H9 (cell line): ENCODE measurements at places on chromosomes 3 and 15.

DNA sequence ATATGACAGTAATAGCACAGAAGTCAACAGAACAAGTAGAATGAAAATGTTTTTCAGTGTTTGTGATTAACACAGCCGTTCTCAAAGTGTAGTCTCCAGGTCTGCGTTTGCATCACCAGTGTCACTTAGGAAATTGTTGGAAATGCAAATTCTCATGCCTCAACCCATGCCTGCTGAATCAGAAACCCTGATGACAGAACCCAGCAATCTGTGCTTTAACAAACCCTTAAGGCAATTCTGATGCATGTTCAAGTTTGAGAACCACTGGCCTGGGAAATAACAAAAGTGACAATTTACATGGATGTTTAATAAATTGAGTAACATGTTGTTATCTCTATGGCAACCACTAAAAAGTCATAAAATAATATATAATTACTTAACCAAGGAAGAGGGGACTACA is 103.1 kb upstream of the ATP11B start:
- DNase-seq: no peak

DNA sequence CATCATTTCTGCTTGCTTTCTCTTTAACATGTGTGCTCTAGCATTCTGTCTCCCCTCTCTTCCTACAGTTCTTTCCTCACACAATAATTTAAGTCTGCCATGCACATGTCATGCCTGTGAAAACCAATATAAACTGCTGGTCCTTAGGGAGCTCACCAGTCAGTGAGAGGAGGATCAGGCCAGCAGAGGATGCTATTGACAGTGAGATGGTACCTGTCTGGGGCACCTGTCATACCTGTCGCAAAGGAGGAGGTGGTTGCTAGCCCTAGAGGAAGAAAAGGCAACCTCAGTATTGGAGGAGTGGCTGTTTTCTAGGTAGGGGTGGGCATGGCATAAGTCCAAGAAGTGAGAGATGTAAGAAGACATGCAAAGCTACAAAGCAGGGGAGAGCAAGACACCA is 194.6 kb downstream of the GABRG3 start:
- DNase-seq: no peak

- no peak for DNase-seq
Measured at GRCh38 chr3:38101811-38102443, 35.0 kb downstream of the ACAA1 start.

DNA sequence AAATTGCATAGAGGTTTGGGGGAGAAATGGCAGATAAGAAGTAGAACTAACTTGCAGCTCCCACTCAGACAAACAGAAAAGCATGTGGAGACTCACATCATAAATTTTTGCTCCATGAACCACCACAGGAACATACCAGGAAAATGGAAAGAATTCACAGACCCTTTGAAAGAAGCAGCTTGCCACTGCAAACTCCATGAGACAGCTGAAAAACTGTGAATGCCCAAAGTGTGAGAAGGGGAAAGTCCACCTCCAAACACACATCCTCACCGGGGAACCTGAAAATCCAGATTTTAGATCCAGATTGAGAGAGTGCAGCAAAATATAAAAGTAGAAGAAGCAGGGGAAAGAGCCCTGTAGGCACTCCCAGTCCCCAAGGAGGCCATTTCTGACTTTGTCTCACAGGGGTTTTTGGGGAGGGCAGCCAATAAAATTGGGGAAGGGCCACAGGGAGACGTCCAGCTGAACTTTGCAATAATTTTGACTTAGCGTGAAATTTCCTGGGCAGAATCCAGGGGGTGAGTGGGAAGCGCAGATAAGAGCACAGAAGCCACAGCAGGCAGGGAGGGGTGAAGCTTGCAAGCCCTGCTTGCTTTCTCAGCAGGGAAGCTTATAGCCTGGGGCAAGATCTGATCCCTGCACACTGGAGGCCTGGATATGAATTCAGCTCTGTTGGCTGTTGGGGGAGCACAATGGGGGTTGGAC is 183.4 kb upstream of the UBE2E2 start:
- DNase-seq: no peak

- DNase-seq: no peak
Measured at GRCh38 chr15:36080759-36081158, 498.7 kb upstream of the CDIN1 start.

DNA sequence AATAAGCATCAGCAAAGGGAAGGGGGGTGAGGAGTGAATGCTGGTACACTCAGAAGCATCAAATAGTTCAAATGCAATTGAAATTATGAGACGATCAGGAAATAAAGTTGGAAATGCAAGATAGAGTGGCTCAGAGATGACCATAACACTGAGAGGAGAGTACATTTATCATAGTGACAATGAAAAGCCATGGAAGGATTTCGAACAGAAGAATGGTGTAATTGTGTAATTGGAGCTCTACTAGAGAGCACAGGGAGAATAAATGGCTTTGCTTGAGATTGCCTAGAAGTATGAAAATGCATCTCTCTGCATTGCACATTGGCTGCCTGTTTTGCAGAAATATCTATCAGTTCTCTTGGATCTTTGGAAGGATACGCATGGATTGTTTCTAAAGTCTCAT is 163.3 kb downstream of the TP63 start:
- DNase-seq: no peak

DNA sequence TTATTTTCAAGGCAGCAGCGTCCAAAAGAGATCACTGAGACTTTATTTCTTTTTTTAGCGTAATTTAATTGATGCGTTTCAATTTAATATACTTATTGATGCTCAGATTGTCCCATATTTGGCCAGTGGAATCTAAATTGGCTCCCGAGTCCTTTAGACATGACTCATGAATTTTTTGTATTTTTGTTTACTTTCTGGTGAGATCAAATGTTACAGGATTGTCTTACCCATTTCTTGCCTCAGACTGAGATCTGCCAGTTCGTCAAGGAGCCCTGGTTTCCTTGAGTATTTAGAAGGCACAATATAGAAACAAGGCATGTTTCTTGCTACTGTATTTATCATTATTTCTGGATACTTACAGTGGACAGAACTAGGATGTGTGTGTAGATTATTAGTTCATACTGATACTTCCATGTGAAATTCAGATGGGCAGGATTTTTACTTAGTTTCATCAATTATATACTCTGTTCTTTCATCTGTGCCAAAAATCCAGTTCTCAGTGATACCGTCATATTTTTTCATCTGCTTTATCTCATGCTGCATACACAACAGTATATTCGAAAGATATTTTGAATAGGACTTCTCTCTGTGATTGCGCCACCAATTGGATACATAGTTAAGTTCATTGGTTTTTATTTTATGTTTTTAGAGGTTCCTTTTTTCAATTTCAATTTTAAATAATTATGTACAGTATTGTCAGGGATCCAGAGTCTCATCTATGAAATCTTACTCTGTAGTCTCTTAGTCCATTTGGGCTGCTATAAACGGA is 436.9 kb upstream of the C2CD4B start:
- no peak for DNase-seq

- DNase-seq: no peak
Measured at GRCh38 chr3:42911551-42911950, 5.6 kb downstream of the ZNF662 start.

DNA sequence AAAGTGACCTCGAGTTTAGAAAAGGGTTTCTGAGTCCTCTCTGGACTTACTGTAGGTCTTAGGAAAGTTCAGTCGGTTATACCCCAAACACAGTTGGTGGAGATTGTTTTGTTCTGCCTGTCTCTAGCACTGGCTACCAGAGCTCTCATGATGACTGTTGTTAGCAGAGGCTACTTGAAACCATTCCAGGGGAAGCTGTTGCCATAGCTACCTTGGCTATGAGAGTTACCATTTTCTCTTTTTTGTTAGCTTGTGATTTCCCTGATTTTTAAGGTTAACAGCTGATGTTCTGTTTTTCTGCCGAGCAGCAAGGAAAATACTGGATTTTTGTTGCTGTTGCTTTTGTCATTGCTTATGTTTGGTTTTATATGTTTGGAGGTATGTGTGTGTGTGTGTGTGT is 26.7 kb downstream of the ABHD2 start:
- DNase-seq: no peak

DNA sequence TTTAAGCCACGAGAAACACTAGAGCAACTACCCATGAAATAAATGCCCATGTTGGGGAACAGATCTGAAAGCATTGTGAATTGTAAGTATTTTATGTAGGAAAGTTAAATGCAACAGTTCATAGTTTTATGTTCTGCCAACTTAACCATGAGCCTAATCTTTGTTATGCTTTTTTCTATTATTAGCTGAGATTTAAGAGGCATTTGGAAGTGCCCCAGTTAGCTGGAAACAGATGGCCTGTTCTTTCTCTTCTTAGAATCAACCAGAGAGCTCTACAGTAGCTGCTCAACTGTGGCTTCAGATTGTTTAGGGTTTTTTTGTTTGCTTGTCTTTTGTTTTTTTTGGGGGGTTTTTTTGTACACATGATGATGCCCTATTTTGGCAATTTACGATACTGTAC is 284.4 kb downstream of the KCNH8 start:
- no peak for DNase-seq

DNA sequence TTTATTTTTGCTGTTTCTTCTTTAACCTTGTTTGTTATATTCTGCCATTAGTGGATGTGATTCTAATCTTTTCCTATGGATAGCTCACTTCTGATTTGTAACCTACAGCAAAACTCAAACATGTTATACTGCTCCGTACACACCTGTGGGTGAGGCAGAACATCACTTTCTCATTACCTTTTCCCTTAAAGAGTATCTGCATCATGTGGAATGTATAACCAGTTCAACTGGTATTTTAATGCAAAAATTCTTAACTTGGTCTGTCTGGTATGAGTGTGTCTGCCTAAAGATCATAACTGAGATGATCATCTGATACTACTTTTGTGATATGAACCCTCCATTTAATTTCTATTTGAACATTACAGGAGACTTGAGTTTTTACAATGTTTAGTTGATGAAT is 13.0 kb upstream of the UPK1B start:
- no peak for DNase-seq

- no peak for DNase-seq
Measured at GRCh38 chr3:55607175-55607574, 120.1 kb upstream of the WNT5A start.

DNA sequence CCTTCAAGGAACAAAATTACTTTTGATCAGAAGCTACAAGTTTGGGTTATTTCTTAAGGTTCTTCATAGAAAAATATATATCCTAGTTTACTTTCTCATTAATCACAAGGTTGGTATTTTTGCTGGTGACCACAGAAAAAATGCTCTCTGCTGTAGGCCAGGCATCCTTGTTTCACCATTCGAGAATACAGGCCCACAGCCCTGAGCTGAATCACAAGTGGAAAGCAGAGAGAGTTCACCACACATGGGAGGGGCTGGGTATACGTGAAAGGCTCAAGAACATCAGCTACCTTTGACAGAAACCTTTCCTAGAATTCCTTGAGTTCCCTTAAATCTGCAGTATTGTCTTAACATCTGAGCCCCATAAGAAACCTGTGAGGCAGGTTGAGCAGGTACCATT is 23.2 kb downstream of the CPEB1 start:
- no peak for DNase-seq

DNA sequence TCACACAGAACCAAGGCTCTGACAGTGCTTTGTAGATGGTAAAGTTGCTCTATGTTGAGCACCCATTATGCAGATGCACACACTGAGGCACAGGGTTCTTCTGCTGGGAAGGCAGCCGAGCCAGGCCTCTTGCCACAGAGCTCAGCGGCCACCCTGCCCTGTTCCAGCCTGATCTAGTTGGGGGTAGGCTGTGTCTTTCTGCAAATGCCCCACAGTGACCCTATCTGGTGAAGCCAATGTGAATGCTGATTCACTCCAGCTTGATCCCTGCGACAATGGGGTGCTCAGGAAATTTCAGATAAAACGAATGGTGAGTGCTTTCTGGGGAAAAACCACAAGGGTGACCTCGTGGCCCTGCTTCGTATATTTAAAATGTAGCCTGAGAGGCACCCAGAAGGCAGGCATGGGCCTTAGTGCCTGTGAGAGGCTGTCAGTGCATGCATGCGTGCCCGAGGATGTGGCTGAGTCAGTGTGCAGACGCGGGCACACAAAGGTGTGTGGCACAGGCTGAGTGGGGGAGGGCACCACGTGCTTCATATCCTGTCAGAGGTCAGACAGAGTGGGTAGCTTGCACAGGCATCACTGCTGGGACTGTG is 85.7 kb downstream of the ATP2B2 start:
- no peak for DNase-seq

- no peak for DNase-seq
Measured at GRCh38 chr3:10090179-10090578, 17.9 kb downstream of the FANCD2OS start.

- no peak for DNase-seq
Measured at GRCh38 chr3:144341471-144341870, 369.8 kb downstream of the DIPK2A start.

- no peak for DNase-seq
Measured at GRCh38 chr3:115961380-115961779, 338.1 kb downstream of the GAP43 start.

DNA sequence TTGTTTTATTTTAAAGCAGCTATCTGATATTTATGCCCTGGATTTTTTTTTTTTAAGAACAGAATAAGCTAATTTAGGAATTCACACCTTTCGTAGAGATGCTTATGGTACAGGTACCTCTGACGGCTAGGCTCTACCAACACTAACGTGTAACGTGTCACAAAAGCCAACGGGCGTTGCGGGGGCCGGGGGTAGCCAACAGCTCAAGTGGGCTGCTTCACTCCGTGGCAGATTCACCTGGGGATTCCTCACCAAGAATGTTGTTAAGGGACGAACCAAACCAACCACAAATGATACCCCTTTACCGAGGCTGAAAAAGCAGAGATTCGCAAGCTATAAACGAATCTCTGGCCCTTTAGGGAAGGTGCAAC is 1.0 kb downstream of the TMCC1 start:
- no peak for DNase-seq

DNA sequence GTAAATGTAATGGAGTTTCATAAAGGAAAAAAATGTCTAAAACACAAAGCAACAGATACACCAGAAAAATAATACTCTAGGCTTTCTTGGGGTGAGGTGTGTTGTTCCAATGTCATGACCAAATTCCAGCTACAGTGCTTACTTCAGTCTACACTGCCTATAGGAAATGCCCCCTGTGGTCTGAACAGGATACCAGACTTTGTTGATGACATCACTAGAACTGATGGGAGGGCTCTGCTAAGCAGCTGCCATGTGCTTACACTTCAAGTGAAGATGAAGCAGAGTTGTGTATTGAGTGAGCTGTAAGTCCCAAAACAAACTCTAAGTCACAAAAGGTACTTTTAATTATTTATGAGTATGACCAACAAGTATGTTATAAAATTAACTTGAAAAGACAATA is 456.1 kb upstream of the IL12A start:
- DNase-seq: no peak
